ENCODE measurements at places on chromosomes 5 and 9. TPM values are rescaled to one million over a fixed set of nuclear protein-coding genes. Genes with fewer than 3 reads are reported as not detected.

The ANAPC2 gene
- 26.6 TPM for polyA plus RNA-seq

The ITK gene
- polyA plus RNA-seq = 0.34 TPM

The RUSC2 gene
- polyA plus RNA-seq = 23.6 TPM

The RNF183 gene
- polyA plus RNA-seq = not detected

Measured in right cardiac atrium (tissue), 5 donors.